ENCODE measurements at places on chromosomes 2 and 18. TPM values are rescaled to one million over a fixed set of nuclear protein-coding genes. Genes with fewer than 3 reads are reported as not detected.

The ADI1 gene
- 72.0 TPM for polyA plus RNA-seq

DNA sequence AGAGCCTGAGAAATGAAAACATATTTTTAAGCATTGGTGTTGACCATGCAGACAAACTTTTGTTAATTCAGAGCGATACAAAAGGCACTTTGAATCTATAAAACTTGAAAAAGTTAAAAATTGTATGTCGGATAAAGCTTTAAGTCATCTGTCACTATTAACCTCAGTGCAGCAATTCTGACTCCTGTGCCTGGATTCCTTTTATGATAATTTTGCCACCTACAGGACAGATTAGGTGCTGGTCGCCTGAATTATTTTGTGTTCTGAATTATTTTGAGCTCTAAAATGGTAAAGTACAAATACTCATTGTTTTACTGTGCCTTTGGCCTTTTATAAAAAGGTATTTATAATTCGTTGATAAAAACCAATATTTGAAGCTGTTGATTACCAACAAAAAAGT, 19.4 kb upstream of the RNF138 start:
- DNase-seq: no peak

The DOK6 gene
- polyA plus RNA-seq: 21.8 TPM

The CROCC2 gene
- polyA plus RNA-seq: 0.10 TPM

- DNase-seq: no peak
These were observed 38.5 kb downstream of the ASAP2 start for GRCh38 chr2:9244985-9245544.

DNA sequence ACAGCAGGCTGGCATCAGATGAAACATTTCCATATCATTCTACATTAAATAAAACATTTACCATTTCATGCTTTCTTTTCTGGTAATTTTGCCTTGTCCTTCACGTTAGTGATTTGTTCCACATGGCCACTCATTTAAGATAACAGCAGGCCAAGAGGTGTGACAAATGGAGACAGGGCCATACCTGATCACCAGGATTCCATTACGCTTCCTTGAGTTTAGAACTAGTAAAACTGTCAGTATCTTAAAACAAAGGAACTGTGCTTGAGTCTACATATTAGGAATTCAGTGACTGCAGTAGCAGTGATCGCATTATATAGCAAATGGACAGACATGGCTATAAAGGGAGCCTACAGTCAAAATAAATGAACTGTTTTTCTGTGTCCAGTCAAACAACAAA, 155.1 kb upstream of the FSHR start:
- peak; percentile 14 for DNase-seq

DNA sequence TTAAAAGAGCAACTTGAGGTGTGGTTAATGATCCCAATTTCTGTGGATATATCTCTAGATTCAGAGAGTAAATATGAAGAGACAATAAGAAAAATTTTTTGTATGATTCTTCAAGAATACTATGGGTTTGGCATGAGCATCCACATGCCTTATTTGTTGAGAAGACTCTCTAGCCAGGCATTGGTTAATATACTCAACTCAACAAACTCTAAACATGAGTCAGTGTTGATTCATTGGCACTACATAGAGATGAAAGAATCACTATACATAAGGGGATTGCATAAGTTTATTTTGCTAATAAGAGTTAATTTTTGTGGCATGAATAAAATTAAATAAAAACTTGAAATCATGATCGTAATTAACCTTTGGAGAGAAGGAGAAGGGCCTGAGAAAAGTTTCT, 930.2 kb upstream of the LRRTM1 start:
- no peak for DNase-seq

- no peak for DNase-seq
These were observed 529.4 kb downstream of the CCDC85A start for GRCh38 chr2:56713161-56713676.

The MC2R gene
- polyA plus RNA-seq: not detected

- no peak for DNase-seq
These were observed 49.9 kb downstream of the DHRS9 start for GRCh38 chr2:169119123-169119760.

DNA sequence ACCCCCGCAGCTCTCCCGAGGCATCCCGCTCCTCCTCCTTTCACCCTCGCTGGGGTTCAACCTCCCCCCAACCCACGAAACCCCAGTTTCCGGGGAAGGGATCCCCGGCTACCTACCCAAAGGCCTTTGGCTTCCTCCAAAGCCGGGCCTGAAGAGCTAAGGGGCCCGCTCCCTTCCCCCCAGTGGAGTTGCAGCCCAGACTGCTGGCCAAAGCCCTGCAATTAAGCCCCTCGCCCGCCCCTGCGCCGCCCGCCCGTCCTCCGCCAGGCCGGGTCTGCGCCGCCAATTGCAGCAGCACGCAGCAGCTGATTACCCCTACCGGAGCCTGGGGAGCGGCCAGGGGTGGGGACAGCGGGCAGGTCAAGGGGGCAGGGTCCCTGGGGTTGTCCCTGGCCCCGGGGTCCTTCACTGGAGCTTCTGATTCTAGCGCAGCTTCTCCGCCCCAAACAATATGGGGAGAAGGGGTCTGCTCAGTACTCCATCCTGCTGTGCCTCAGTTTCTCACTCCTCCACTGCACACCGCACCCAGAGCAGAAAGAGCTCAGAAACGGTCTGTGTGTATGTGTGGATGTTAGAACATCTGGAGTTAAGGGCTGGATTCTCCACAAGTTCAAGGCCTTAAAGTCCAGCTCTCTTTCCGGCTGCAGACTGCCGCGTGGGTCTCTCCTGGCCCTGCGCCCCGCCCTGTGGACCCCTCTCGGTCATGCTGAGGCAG, 16.9 kb downstream of the WNT10A start:
- no peak for DNase-seq

The SIX3 gene
- polyA plus RNA-seq: not detected

- no peak for DNase-seq
These were observed 7.6 kb upstream of the C18orf32 start for GRCh38 chr18:49494660-49495059.

The MYOM1 gene
- polyA plus RNA-seq: 8.3 TPM

The POTEC gene
- polyA plus RNA-seq: 0.03 TPM

The NCKAP5 gene
- 10.1 TPM for polyA plus RNA-seq

DNA sequence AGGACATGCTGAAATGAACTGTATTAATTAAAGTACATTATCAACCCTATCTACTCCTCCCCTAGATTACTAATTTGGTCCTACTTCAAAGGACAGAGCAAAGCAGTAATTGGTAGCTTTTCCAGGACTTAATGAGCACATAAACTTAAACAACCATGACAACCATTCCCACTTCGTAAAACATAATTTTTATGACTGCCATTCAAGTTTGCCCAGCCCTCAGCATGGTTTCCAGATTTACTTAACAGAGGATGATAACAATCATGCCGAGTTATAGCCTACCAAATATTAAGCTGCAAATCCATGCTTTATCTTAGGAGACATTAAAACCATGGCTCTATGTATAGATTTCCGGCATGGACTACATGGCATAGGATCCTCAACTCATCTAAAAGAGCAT, 401.1 kb upstream of the CHAC2 start:
- no peak for DNase-seq

DNA sequence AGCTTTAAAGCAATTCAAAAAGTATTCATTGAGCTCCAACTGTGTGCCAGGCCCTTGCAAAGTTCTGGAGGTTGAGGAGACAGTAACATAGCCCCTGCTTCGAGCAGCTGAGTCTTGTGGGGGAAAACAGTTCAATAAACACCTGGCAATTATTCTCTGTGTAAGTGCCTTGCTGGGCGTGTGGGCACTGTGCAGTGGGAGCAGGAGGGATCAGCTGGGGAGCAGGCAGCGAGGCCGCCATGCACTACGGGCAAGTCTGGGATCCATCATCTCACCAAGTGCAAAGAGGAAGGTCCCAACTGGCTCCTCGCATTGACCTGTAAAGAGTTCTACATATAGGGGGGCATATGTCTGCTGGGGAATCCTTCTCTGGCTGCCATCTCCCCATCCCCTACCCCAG, 342.2 kb upstream of the HS6ST1 start:
- no peak for DNase-seq

The TUBA4A gene
- 25.2 TPM for polyA plus RNA-seq

The CAPN14 gene
- 0.13 TPM for polyA plus RNA-seq

The NAT8 gene
- 18.6 TPM for polyA plus RNA-seq

GRCh38 chr2:101623031-101623521, 74.4 kb upstream of the MAP4K4 start:
- no peak for DNase-seq

DNA sequence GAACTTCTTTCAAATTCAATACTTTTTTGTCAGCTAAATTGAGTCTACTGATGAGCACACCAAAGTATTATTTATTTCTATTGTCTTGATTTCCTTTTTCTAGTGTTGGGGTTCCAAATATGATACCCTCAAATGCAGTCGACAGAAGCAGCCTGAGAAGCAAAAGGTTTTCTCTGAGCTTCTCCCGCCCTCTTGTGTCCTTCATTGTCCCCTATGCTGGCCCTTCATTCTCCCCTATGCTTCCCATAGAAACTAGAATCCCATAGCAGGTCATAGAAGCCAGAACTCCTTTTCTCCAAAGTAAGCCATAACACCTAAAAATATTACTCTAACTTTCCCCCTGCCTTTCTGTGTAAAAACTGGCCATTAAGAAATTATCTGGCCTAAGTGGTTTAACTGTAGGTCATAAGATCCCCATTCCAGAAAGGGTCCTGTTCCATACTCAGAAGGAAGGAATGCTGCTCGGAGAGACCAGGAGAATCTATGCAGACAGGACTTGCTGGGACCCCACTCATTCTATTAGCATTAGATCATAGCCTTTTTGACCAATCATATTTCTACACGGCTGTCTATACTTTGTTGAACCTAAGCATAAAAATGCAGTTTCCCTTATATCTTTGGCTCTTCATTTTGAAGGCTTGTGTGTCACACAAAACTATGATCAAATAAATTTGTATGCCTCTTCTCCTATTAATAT, 764.6 kb upstream of the PKDCC start:
- DNase-seq: no peak

The ASB18 gene
- 0.15 TPM for polyA plus RNA-seq

The INPP5D gene
- polyA plus RNA-seq: 6.6 TPM

The HES6 gene
- polyA plus RNA-seq: 3.7 TPM

The EFHD1 gene
- polyA plus RNA-seq: 55.4 TPM

- DNase-seq: no peak
These were observed 29.7 kb upstream of the PID1 start for GRCh38 chr2:229300790-229301189.

GRCh38 chr2:196284144-196284844, 112.9 kb upstream of the STK17B start:
- DNase-seq: no peak

DNA sequence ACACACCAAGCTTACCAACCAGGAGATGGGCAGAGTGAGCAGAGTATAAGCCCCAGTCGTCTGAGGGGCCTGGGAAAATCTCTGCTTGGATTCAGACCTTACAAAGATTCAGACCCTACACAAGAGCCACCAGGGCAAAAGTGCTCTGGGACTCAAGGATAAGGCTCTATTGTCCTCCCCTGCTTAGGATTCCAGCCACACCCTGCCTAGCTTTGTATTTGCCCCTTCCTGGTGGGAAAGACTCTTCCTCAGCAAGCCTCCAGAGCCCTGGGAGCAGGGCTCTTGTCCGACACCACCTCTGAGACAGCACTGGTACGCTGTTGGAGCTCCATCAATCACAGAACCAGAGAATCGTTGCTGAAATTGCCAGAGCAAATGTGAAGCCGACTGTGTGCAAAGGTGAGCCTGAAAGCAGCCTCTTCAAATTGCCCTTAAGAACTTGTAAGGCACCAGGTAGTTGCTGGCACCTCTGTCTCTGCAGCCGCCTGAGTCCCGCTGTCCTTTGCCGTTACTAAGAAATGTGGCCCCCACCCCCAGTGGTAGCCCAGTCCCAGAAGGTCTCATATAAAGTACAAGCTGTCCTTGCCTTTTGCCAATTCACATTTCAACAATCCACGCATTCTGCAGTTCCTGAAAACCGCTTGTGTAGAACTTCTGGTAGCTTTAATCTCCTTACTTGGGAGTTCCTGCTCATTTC, 148.7 kb downstream of the CTIF start:
- no peak for DNase-seq

The FAM228B gene
- polyA plus RNA-seq: 29.7 TPM

The CKAP2L gene
- 20.9 TPM for polyA plus RNA-seq

DNA sequence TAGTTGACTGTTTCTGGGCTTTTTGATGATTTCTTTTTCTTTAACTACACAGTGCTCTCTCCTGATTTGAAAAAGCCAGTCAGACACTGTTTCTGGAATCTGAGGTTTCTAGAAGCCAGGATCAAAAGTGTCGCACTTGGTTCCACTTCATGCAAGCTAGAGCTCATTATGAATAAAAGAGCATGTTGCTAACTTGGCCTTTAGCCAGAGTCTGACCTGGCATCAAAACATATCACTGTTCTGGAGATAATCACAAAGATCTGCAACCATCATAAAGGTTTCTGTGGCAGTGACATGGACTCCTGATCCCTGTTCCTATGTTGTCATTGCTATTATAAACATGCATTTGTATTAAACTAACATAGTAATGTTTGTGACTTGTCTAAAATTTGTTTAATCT, 76.1 kb upstream of the MAPRE2 start:
- no peak for DNase-seq

DNA sequence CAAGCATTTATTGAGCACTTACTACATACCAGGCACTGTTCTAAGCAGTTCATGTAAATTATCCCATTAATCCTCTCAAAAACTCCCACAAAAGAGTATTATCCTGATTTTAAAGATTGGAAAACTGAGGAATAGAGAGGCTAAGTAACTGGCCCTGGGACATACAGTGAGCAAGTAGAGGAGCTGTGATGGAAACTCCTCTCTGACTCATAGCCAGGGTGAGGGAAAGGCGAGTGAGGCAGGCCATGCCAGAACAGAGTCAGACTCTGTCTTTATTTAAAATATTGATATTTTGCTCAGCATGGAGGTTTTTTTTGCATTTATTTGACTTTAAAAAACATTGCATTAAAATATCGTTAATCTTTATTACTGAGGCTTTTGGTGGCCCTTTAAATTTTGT, 208.0 kb downstream of the LOXHD1 start:
- DNase-seq: no peak

GRCh38 chr18:37299471-37300304, 265.9 kb downstream of the CELF4 start:
- DNase-seq: peak; percentile 98

DNA sequence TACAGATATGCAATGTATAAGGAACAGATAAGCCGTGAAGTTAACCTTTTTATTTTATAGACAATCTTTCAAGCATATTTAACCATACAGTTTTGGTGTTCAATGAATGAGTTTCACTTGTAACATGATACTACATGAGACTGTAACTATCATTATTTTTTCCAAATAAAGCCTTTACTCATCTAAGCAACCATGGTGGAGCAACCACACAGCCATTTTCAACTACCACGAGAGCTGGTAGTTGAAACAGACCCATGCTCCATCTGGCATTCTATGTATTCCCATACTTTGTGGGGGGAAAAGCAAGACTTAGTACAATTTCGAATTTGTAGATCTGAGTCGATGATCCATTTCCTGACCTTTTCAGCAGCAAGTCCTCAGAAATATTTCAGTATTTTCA, 159.3 kb upstream of the RND3 start:
- no peak for DNase-seq
